Cardiac atrium fibroblast (primary cell): ENCODE measurements at places on chromosomes 2 and 18. TPM values are rescaled to one million over a fixed set of nuclear protein-coding genes. Genes with fewer than 3 reads are reported as not detected.

Gene GNAL
- total RNA-seq: 0.72 and 2.1 TPM in 2 replicates

Gene AP1S3
- total RNA-seq: 2.0 and 10.4 TPM in 2 replicates

Gene SULT1C4
- 0.16 TPM in 1 of 2 replicates, not detected in the other for total RNA-seq

Gene OBSL1
- total RNA-seq: 63.2 and 64.8 TPM in 2 replicates

Gene RBM44
- 0.18 TPM in 1 of 2 replicates, not detected in the other for total RNA-seq

Gene THSD7B
- total RNA-seq: not detected in 2 replicates
